ENCODE measurements at places on chromosomes 2 and 18. TPM values are rescaled to one million over a fixed set of nuclear protein-coding genes. Genes with fewer than 3 reads are reported as not detected.

DIPK1C gene
- polyA plus RNA-seq = 0.33 TPM

WDFY1 gene
- 56.7 TPM for polyA plus RNA-seq

ACSL3 gene
- polyA plus RNA-seq = 34.8 TPM

DUSP19 gene
- polyA plus RNA-seq = 3.2 TPM

KCNJ3 gene
- 9.9 TPM for polyA plus RNA-seq

MRPL44 gene
- polyA plus RNA-seq = 28.3 TPM

RAPGEF4 gene
- polyA plus RNA-seq = 9.4 TPM

HOXD10 gene
- polyA plus RNA-seq = 0.18 TPM

CPO gene
- 0.31 TPM for polyA plus RNA-seq

AQP12A gene
- polyA plus RNA-seq = 5.0 TPM

GALM gene
- 76.1 TPM for polyA plus RNA-seq

PPM1B gene
- polyA plus RNA-seq = 40.4 TPM

IL1A gene
- 0.09 TPM for polyA plus RNA-seq

MALL gene
- polyA plus RNA-seq = 147 TPM

DYNAP gene
- 0.37 TPM for polyA plus RNA-seq

TMEM247 gene
- not detected for polyA plus RNA-seq

TRAPPC8 gene
- 38.5 TPM for polyA plus RNA-seq

RIT2 gene
- 1.9 TPM for polyA plus RNA-seq
